HL-60 (cell line): ENCODE measurements at places on chromosomes 13 and 19.

GRCh38 chr13:111469916-111470506 is 149.6 kb downstream of the TEX29 start:
- no peak for DNase-seq

DNA sequence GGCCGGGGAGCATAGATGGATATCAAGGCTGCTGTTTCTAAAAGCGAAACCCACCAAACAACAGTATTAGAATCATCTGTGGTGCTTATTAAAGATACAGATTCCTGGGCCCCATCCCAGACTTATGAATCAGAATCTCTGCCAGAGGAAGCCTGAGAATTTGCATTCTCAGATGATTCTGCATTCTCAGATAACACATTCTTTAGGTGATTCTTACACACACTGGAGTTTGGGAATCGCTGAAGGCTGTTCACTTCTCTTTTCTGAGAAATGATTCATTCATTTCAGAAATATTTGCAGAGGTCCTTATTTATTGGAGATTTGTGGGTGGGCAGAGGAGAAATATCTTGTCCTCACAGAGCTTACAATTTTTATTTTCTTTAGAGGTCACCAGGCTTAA is 24.4 kb downstream of the ALOX5AP start:
- no peak for DNase-seq

GRCh38 chr13:44407891-44408290 is 34.3 kb downstream of the SERP2 start:
- DNase-seq, result no peak

DNA sequence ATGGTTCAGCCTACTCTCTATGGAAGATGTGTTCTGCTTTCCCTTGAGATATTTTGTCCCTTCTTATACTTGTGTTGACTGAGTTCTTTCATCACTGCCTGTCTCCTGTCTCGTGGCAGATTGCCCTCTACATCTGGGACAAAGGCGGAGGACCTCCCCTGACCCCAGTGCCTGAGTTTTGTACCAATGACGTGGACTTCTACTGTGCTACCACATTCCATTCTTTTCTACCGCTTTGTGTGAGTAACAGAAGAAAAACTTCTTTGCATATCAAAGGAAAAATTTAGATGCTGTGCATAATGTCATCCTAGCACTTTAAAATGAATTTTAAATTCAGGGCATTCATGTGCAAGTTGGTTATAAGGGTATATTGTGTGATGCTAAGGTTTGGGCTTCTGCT is 74.6 kb downstream of the B3GLCT start:
- DNase-seq, result no peak

DNA sequence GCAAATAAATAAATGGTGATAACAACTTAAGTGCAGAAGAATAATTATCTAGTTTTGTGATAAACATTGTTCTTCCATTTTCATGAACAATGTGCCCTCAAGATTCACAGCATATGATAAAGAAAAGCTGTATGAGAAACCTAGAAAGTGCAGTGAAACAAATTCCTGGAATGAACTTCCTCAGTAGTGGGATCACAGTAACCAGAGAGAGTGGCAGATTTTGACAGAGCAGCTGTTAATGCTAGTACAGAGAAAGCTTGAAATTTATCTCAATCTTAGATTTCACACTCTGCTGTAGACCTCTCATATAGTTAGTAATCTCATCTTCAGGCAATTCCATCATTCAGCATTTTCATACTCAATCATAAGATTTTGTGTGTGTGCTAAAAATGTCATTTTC is 664.9 kb downstream of the PCDH9 start:
- DNase-seq, result no peak

DNA sequence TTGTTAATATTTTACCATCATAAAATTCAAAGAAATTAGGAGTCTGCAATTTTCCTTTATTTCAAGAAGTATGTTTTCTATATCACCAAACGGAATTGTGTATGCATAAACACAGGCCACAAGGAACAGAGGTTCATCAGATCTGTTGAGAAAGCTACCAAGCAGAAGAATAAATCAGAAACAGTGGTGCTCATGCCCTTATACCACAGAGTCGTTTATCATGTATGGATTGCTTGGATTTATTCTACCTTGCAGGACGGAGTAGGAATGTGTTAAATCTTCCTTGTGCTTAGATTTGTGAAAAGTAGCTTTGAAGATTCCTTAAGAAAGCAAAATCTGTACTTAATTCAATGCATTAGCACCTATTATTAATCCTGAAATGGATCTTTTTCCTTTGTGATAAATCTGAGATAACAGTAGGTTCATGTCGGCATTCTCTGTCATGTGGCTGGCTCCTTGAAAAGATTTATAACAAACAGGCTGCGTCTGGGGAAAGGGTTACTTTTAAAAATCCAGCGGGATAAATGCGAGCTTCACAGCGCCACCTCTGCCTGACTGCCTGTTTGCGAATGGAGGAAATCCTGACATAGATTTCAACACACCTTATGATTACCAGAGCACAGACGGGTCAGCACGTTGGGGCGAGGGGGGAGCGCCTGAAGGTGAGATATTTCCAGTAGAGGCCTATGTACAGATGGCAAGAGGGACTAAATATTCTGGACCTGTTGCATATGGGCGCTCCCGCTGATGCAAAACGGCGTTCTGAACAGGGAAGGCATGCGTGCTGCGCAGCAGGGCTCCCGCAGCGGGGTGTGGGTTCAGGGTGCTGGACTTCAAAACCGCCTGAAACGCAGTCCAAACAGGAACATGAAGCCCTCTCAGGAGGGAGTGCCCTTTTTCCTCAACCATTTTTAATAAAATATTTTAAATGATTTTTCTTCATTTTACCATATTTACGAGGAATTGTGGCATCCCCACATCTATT is 445.5 kb upstream of the SGCG start:
- no peak for DNase-seq

DNA sequence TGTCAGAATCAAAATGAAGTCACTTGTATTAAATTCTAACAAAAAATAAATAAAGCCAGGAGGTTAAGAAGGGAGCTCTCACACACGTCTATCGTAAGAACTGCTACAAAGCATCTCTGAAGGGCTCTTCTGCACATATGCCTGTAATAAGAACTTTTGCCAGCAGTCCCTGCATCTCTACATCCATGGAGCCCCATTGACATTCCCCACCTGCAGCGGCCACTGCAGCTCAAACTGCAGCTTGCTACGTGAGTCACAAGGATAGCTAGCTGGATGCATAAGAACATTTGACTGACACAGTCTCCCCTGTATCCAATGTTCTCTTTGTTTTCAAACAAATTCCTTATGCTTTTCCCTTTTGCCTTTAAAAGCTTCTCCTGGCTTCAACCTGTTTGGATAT is 68.3 kb downstream of the DNAJC3 start:
- DNase-seq, result no peak

- DNase-seq, result no peak
Observed at GRCh38 chr19:51706885-51707284, 13.8 kb downstream of the SPACA6 start.
